ENCODE measurements at places on chromosomes 13 and 19. TPM values are rescaled to one million over a fixed set of nuclear protein-coding genes. Genes with fewer than 3 reads are reported as not detected.

- no peak for DNase-seq
Observed at GRCh38 chr19:29499921-29500590, 25.7 kb upstream of the VSTM2B start.

Gene VASP
- total RNA-seq = 25.7 TPM

GRCh38 chr13:112756511-112756966 lies 66.7 kb downstream of the ATP11A start:
- DNase-seq = no peak

Gene SMAD9
- 19.5 TPM for total RNA-seq

GRCh38 chr13:112519517-112520060 lies 68.4 kb downstream of the TUBGCP3 start:
- no peak for DNase-seq

- no peak for DNase-seq
Observed at GRCh38 chr19:38813323-38813722, 578 bp upstream of the LGALS4 start.

Data from tongue (tissue), 3 donors.